ENCODE measurements at places on chromosomes 1 and 21.

- DNase-seq: no peak
Measured at GRCh38 chr1:217393896-217394295, 237.0 kb downstream of the GPATCH2 start.

GRCh38 chr1:38133304-38133703 is 86.7 kb upstream of the POU3F1 start:
- no peak for DNase-seq

DNA sequence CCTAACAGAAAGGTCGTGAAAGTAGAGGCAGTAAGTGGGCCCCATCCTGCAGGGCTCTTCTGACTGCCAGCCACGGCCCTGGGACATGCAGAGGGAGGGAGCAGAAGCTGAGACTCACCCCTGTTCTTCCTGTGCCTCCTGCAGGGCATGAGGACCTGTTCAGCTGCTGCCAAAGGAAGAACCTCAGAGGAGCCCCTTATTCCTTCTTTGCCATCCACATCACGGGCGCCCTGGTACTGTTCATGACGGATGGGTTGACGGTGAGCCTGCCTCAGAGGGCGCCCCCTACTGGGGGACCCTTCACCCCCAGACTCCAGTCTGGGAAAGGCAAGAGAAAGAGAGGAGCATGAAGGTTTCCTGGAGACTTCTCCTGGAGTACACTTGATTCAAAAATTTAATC is 47.1 kb downstream of the ELK4 start:
- DNase-seq: no peak

DNA sequence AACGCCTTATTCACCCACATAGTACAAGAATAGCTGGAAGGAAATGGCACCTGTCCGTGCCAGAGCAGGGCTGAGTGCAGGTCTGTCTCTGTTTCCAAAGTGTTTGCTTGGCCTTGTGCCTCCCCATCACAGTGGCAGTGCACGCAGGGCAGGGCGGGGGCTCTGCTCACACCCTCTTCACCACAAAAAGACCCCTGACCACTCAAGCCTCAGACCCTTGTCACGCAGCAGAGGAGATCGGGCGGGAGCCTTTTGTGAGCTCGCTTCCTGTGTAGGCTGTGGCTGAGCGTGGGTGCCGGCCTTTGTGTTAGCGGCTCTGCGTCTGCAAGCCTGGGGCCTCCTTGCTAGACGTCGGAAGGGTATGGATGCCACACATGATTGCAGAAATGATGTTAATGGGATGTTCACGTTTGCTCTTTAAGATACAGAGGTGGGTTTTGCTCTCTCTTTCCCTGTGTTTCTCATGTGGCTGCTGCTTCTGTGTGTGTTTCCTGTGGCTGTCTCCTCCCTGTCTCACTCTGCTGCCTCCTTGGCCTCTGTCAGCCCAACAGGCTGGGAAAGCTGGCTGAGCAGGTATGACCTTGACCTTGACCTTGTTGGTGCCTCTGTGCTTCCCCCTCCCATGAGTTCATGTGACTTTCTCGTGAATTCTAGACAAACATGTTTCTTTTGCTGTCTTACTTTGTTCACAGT is 45.4 kb downstream of the S100B start:
- DNase-seq: no peak

- DNase-seq: peak; percentile 29
Measured at GRCh38 chr1:29811247-29811646, 574.9 kb downstream of the PTPRU start.

- no peak for DNase-seq
Measured at GRCh38 chr1:43573066-43573800, 42.5 kb downstream of the PTPRF start.

DNA sequence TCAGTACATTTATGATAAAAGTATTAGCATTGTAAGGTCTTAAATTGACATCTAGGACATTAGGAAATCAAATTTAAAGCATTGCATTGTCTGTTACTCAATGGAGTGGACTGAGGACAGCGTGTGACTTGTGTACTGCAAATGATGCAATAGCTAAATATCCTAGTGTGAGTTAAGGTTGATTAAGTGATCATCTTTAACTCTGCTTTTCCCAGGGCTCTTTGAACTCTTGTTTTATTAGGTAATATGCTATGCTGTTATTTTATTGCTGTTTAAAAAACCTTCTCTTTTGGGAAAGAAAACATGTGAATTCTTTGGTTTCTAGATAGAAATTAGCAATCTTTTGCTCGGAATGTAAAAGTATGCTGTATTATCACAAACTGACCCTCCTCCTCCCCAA is 38.6 kb downstream of the NFIA start:
- DNase-seq: no peak

DNA sequence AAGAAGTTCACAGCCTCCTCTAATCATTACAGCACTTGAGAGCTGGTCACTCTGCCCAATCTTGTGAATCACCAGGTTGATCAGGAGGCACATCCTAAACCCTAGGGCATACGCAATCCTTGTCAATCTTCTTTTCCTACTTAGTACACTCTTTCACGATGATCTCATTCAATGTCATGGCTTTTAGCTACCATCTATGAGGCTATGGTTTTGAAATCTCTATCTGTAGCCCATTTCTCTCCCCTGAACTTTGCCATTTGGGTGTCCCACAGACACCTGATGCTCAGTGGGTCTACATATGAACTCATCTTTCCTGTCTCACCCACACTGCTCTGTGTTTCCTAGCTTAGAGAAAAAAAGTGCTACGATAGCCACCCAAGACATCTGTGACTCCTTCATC is 1.9 kb upstream of the MED18 start:
- DNase-seq: no peak

GRCh38 chr1:35369922-35370671 is 101.6 kb downstream of the ZMYM4 start:
- no peak for DNase-seq

- no peak for DNase-seq
Measured at GRCh38 chr1:119773711-119774241, 5.1 kb upstream of the HMGCS2 start.

DNA sequence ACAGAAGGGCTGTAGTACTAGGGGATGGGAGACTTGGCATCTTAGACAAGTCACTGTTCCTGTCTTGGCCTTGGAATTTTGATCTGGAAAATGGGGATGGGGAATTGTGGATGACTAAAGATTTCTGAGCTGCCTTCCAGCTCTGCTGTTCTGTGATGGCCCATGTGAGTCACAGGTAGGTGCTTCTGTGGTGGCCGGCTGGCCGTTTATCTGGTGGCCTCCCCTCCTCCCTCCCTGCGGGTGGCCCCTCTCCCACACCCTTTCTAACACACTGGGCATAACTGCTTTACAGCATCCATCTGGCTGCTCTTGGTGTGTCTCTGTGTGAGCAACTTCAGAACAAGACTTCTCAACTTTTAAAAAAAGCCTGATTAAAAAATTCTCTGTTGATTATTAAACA is 35.9 kb downstream of the KCNA2 start:
- peak; percentile 42 for DNase-seq

DNA sequence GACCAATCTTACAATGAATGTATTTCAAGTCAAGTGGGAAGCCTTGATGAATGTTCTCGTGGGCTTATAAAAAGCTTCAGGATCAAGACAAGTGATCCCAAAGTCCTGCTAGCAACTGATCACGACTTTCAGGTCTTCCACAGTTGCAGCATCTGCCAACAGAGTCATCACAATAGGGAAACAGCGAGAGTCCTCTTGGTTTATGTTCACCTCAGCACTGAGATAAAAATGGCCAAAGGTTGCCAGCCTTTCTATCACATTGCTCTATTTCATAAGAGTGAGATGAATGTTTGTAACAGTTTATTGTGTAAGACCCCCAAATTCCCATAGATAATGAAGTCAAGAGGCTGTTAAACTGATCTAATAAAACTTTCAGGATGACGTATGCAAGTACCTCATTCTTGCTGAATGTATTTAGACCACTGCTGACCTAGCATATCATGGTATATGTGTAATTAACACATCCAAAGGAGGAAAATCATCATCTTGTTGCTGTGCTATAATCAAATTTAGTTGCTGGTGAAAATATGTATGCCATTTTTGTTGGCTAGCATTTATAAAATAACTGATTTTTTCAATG is 150.6 kb downstream of the TGFBR3 start:
- no peak for DNase-seq

GRCh38 chr1:24673341-24673740 is 30.2 kb downstream of the SRRM1 start:
- no peak for DNase-seq

- no peak for DNase-seq
Measured at GRCh38 chr1:236480758-236481436, 42.9 kb upstream of the LGALS8 start.

DNA sequence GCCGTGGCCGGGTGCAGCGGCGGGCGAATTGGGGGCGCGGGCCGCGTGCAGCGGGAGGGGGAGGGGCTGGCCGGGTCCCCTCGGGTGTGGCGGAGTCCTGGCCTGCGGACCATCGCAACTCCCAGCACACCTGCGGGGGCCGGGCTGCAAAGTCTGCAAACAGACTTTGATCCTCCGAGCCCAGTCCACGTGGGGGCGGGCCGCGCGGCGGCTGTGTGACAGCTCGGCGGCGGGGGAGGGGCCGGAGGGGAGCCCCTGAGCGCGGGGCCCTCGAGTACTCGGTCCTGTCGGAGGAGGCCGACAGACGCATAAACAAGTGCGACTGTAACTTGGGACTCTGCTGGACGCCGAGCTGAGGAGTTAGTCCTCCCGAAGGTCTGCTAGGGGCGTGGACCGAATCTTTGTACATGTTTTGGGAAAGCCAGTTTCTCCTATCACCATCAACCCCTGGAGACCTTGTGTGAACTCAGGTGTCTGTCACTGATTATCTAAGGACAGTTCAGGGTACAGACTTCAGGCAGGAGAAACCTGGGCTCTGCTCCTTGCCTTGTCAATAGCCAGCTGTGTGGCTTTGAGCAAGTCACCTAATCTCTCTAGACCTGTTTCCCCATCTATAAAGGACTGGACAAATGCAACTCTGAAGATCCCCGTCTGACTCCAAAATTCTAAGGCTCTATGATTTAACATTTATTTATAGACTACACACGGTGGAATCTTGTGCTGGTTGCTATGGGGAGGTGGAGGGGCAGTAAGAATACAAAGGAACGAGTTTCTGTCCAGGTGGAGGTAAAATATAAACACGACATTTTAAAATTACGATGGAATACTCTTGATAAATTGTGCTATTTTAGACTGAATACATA is 710 bp upstream of the SLC30A1 start:
- no peak for DNase-seq

- DNase-seq: no peak
Measured at GRCh38 chr21:35088319-35088771, 39.2 kb upstream of the RUNX1 start.

GRCh38 chr1:202063093-202063492 is 52.7 kb downstream of the ELF3 start:
- no peak for DNase-seq

DNA sequence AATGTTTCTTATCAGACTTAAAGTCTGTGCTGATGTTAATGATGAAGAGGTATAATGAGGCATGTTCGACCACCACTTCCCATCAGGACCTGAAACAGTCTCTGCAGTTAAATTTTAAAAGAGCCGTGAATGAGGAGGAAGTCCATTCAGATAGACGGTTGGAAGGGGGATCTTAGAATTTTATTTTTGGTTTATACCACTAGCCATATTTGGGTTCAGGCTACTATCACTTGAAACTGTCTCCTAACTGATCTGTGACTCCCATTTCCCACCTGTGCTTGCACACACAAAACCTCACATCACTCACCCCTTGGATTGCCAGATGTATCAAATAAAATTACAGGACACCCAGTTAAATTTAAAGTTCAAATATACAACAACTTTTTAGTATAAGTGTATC is 9.9 kb upstream of the ANKRD13C start:
- DNase-seq: no peak

DNA sequence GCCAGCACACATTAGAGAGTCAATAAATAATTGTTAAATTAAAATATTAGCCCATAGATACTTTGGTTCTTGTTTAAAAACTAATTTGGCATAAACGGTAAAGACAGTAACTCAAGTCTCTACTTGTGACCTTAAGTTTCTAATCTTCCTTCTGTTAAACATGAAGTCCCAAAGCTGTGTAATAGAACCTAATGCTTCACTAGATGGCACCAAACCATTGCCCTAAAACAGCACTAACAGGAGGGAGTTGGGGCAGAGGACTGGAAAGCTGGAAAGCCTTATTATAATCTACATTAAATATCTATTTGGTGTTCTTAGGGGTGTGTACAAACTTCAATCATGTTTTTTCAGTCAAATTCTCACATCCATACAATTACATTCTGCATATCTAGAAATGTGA is 176.7 kb downstream of the OLFM3 start:
- DNase-seq: no peak

DNA sequence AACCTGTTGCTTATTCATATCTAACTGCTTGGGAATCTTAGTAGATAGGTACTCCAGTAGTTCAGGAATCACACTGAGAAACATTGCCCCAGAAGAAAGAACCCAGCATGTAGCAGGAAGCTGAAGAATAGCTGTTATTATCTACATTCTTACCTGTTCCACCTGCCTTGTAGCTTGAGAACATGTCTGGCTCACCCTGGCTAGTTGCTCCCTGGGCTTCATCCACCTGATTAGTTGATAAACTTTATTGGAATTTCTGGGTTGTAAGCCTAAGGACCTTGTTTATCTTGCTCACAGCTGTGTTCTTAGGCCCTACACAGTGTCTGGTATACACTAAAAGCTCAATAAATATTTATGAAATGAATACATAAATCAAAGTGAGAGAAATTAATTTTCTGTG is 106.3 kb upstream of the DMRTA2 start:
- no peak for DNase-seq

DNA sequence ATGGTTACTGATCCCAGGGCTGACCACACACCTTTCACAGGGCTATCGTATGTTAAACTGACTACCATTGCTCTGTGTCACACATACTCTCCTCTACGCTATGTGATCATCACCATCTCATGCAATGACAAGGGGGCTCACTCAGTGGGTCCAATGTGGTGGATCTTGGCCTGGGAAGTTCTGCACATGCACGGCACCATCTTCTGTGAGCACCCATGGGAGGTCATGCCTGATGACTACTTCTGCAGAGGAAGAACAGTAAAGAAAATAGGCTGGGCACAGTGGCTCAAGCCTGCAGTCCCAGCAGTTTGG is 60.0 kb upstream of the FOXD3 start:
- no peak for DNase-seq

DNA sequence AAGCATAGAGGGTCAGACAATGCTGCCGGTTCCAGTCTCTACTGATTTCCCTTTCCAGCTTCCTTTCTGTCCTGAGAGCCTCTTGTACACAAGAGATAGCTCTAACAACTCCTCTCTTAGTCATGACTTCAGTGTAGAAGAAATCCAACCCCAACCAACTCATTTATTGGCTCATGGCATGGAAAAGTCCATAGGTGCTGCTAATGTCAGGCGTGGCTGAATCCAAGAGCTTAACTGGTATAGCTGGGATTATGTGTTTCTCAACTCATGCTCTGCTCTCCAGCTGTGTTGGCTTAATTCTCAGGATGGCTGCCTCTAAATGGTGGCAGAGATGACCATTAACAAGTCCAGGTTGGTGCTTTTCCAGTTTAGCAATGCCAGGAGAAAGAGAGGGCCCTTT is 12.4 kb upstream of the THRAP3 start:
- DNase-seq: no peak

DNA sequence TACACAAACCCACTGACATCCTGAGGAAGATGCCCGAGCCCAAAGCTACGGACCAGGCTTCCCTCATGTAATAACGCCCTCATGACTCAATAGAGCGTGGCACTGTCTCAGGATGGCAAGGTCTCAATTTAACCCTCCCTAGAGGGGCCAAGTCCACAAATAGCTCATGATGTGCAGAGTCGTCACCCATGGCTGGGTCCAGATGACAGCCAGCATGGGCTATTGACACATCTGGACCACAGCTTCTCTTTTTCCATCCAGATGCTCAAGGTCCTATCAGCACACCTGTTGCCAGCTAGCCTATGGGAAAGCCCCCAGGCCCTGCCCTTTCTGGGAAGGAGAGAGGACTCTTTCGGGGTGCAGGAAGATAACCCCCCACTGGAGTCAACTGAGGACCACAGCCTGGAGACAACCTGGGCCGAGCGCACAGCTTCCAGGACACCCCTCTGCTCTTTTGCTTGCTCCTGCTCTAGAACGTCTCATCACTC is 2.8 kb downstream of the LAPTM5 start:
- no peak for DNase-seq
